Trophoblast cell (in vitro differentiated cells and primary cell): ENCODE measurements at places on chromosomes 3 and 15.

DNA sequence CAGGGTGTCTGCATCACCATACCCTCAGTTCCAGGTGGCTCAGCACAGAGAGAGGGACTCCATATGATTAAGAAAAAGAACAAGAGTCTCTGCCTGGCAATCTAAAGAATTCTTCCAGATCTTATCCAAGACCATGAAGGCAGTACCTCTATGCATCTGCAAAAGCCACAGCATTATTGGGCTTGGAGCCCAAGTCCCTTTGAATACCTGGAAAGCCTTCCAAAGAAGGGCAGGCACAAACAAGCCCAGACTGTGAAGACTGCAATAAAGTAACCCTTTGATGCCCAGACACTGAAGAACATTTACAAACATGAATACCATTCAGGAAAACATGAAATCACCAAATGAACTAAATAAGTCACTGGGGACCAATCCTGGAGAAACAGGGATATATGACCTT is 60.9 kb upstream of the DIPK2A start:
- no peak overlapping the region for H3K4me3 ChIP-seq
- no peaks in the 10 kb centered on the region for H3K36me3 ChIP-seq
- no peaks in the 10 kb centered on the region for H3K4me1 ChIP-seq
- H3K27me3 ChIP-seq = no peaks in the 10 kb centered on the region
- no peak overlapping the region for H3K27ac ChIP-seq

DNA sequence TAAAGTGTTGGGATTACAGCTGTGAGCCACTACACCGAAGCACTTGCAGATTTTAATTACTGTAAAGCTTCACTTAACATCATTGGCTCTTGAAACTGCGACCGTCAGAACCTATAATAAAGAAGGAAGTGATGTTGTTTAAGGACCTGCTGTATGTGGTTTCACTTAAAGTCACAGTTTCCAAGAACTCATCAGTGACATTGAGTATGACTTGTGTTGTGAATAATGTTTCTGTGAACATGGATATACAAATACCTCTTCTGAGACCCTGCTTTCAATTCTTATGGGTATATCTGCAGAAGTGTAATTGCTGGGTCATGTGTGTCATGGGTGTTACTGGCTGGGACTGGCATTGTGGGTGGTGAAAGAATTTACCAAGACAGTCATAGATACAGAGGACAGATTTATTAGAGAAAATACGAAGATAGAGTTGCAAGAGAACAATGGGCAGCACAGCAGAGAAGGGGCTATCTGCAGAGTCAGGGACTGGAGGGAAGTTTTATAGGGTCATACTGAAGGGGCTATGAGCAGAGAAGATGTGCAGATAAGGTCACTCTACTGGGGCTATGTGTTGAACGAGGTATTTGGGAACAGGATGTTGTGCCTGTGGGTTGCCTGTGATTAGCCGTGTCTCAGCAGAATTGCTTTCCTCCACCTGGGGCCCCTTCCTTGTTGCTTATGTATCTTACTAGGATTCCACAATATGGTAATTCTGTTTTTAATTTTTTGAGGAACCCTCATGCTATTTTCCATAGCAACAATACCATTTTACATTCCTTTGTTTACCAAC is 4.5 kb downstream of the NDUFB5 start:
- no peak overlapping the region for H3K4me3 ChIP-seq
- no peaks in the 10 kb centered on the region for H3K4me1 ChIP-seq
- DNase-seq = peak; percentile 9
- no peaks in the 10 kb centered on the region for H3K36me3 ChIP-seq

DNA sequence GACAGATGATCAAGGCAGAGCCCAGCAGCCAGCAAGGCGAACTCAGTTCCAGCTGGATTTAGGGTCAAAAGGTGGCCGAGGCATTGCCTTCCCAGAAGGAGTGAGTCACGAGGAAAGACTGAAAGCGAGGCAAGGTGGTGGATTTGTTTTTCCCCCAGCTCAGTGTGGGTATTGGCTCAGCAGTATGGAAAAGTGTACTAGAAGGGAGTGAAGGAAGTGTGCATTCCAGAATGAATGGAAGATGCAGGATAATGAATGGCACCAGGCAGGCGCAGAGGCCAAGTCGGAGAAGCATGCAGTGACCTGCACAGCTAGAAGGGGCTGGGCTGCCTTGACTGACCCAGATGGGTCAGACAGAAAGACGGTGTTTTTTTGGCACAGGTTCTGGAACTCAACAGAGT is 46.3 kb downstream of the FOXP1 start:
- peak overlapping the region; percentile 44 for H3K27ac ChIP-seq
- H3K4me1 ChIP-seq = peaks cover 4% of the 10 kb centered on the region
- no peak overlapping the region for H3K4me3 ChIP-seq
- peak; percentile 78 for DNase-seq
- no peaks in the 10 kb centered on the region for H3K27me3 ChIP-seq

DNA sequence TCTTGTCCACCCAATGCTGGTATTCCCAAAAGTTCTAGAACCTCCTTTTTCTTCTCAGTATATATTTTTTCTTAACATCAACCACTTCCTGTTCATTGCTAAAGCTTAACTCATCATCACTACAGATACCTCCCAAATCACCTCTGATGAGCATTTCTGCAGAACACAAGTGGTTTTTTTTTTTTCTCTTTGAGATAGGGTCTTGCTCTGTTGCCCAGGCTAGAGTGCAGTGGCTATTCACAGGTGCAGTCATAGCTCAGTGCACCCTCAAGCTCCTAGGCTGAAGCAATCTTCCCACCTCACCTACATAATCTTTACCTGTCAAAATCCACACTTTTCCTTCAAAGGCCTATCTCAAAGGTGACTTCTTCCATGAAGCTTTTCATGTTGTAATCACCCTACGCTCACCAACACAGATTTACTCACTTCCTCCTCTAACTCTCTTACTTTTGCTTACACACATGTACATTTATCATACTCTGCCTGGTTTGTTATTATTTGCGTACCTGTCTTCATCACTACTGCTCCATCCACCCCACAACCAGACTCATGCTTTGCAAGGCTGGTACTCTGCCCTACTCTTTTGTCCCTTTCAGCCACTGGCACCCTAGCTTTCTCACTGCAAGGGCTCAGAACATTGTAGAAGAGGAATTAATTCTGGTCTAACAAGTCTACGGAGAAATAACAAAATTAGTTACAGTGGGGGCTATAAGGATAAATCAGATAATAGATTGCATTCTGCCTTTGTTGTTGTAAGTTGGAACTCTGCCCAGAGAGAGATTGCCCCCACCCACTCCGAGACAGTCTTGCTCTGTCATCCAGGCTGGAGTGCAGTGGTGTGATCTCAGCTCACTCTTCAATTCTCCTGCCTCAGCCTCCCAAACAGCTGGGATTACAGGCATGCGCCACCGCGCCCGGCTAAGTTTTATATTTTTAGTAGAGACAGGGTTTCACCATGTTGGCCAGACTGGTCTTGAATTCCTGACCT is 27.5 kb downstream of the HERC1 start:
- H3K27me3 ChIP-seq = no peaks in the 10 kb centered on the region
- peaks cover 2% of the 10 kb centered on the region for H3K4me1 ChIP-seq
- H3K27ac ChIP-seq = no peak overlapping the region
- H3K36me3 ChIP-seq = no peaks in the 10 kb centered on the region
- H3K4me3 ChIP-seq = no peak overlapping the region
- peak; percentile 30 for DNase-seq

GRCh38 chr3:133474251-133474801 is 74.5 kb downstream of the BFSP2 start:
- H3K27ac ChIP-seq = peak overlapping the region; percentile 19
- DNase-seq = no peak
- H3K4me1 ChIP-seq = peaks cover 19% of the 10 kb centered on the region
- H3K4me3 ChIP-seq = no peak overlapping the region
- H3K36me3 ChIP-seq = no peaks in the 10 kb centered on the region

GRCh38 chr3:35772381-35773015 is 133.2 kb downstream of the ARPP21 start:
- no peak overlapping the region for H3K4me3 ChIP-seq
- H3K27me3 ChIP-seq = no peaks in the 10 kb centered on the region
- H3K27ac ChIP-seq = no peak overlapping the region
- no peaks in the 10 kb centered on the region for H3K36me3 ChIP-seq

GRCh38 chr3:98445949-98446406 is 17.0 kb upstream of the OR5K1 start:
- no peaks in the 10 kb centered on the region for H3K27me3 ChIP-seq
- H3K36me3 ChIP-seq = no peaks in the 10 kb centered on the region
- H3K4me1 ChIP-seq = no peaks in the 10 kb centered on the region
- H3K27ac ChIP-seq = no peak overlapping the region
- H3K4me3 ChIP-seq = no peak overlapping the region
- DNase-seq = no peak

- no peaks in the 10 kb centered on the region for H3K4me1 ChIP-seq
- H3K27ac ChIP-seq = no peak overlapping the region
- no peak overlapping the region for H3K4me3 ChIP-seq
- H3K27me3 ChIP-seq = no peaks in the 10 kb centered on the region
Observed at GRCh38 chr3:151879679-151880415, 6.4 kb downstream of the SUCNR1 start.

- no peak overlapping the region for H3K27ac ChIP-seq
- no peak for DNase-seq
- H3K36me3 ChIP-seq = no peaks in the 10 kb centered on the region
Observed at GRCh38 chr3:135337192-135337591, 542.1 kb downstream of the EPHB1 start.

DNA sequence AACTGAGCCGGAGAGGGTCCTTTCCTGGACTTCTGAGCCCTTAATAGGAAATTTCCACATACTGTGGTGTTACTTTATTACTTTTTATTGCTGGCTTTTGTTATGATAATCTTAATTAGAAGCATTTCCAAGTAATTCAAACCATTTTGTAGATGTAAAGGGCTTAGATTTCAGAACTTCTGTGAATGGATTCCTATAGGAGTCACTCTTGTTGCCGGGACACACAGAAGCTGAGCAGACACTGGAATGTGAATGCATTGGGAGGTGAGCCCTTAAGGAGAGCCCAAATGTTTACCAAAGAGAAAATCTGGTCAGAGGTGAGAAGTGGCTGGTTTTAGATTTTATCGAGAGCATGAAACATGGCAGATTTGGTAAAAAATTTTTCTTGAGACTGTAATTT is 87.4 kb downstream of the FNDC3B start:
- no peaks in the 10 kb centered on the region for H3K27me3 ChIP-seq
- H3K4me1 ChIP-seq = peaks cover 31% of the 10 kb centered on the region
- H3K36me3 ChIP-seq = peaks cover 3% of the 10 kb centered on the region
- peak overlapping the region; percentile 56 for H3K27ac ChIP-seq
- peak; percentile 74 for DNase-seq

DNA sequence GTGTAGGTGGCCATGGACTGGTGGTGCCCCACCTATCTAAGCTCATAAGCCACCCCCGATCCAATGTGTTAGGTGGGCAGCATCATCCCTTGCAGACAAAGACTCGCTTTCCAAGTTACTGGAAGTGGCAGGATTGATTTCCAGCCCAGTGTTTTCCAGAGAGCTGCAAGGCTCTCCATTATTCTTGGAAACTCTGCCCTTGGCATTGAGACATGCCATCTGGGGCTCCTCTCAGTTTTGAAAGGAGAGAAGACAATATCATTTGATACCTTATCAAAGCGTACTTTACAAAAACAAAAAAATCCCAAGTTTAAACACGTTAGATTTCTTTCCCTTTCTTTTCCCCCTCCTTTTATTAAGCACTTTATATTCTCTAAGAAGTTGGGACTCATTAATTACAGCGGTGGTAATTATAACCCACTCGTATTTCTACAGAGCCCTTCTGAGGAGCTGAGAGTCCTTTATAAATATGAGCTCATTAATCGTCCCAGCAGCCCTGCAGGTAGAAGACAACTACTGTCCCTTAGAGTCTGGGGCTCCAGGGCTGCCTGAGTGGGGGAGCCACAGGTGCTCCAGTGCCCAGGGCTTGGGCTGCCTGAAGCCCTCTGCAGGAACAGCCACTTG is 226.1 kb downstream of the TLE3 start:
- no peaks in the 10 kb centered on the region for H3K36me3 ChIP-seq
- no peaks in the 10 kb centered on the region for H3K27me3 ChIP-seq
- H3K4me1 ChIP-seq = peaks cover 7% of the 10 kb centered on the region

DNA sequence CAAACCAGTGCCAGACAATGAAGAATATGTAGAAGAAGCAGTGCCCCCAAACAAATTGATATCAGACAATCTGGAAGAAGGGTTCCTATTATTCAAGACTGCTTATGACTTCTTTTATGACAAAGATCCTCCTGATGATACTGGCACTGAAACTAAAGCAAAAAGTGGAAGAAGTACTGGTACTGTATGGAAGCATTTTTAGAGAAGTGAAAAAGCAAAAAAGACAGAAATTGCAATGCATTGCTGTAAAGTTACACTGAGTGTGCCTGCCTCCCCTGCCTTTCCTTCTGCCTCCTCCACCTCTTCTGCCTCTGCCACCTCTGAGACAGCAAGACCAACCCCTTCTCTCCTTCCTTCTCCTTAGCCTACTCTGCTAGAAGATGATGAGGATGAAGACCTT is 167.6 kb downstream of the PLCL2 start:
- H3K36me3 ChIP-seq = no peaks in the 10 kb centered on the region
- H3K4me1 ChIP-seq = no peaks in the 10 kb centered on the region
- H3K27me3 ChIP-seq = no peaks in the 10 kb centered on the region
- no peak overlapping the region for H3K4me3 ChIP-seq
- DNase-seq = no peak

DNA sequence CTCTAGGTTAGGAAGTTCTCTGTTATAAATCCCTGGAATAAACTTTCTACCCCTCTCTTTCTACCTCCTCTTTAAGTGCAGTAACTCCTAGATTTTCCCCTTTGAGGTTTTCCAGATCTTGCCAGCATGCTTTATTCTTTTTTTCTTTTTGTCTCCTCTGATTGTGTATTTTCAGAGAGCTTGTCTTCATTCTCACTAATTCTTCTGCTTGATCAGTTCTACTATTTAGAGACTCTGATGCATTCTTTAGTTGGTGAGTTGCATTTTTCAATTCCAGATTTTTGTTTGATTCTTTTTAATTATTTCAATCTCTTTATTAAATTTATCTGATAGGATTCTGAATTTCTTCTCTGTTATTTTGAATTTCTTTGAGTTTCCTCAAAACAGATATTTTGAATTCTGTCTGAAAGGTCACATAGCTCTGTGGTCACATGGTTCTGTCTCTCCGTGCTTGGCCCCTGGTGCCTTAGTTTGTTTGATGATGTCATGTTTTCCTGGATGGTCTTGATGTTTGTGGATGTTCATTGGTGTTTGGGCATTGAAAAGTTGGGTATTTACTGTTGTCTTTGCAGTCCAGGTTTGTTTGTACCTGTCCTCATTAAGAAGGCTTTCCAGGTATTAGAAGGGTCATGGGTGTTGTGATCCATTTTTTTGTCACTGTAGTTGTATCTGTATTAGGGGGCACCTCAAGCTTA is 89.2 kb downstream of the BBX start:
- no peak overlapping the region for H3K27ac ChIP-seq
- H3K27me3 ChIP-seq = no peaks in the 10 kb centered on the region
- DNase-seq = no peak
- H3K4me1 ChIP-seq = peaks cover 5% of the 10 kb centered on the region
- no peak overlapping the region for H3K4me3 ChIP-seq

GRCh38 chr3:33786565-33787327 is 11.7 kb upstream of the PDCD6IP start:
- H3K36me3 ChIP-seq = no peaks in the 10 kb centered on the region
- peaks cover 2% of the 10 kb centered on the region for H3K4me1 ChIP-seq
- DNase-seq = peak; percentile 71
- no peak overlapping the region for H3K4me3 ChIP-seq
- H3K27ac ChIP-seq = no peak overlapping the region
- H3K27me3 ChIP-seq = no peaks in the 10 kb centered on the region

- H3K4me3 ChIP-seq = no peak overlapping the region
- no peaks in the 10 kb centered on the region for H3K27me3 ChIP-seq
- no peak overlapping the region for H3K27ac ChIP-seq
- peaks cover 7% of the 10 kb centered on the region for H3K36me3 ChIP-seq
- H3K4me1 ChIP-seq = peaks cover 6% of the 10 kb centered on the region
- DNase-seq = peak; percentile 21
Observed at GRCh38 chr3:100335434-100335833, 877 bp downstream of the NIT2 start.

- no peak overlapping the region for H3K27ac ChIP-seq
- no peaks in the 10 kb centered on the region for H3K4me1 ChIP-seq
- no peak overlapping the region for H3K4me3 ChIP-seq
Observed at GRCh38 chr3:196650740-196651311, 11.3 kb downstream of the NRROS start.
